Liver (tissue), 10 donors: ENCODE measurements at places on chromosomes 3 and 15. TPM values are rescaled to one million over a fixed set of nuclear protein-coding genes. Genes with fewer than 3 reads are reported as not detected.

- no peak for DNase-seq
These were observed 137.0 kb downstream of the LMLN start for GRCh38 chr3:198097048-198097447.

DNA sequence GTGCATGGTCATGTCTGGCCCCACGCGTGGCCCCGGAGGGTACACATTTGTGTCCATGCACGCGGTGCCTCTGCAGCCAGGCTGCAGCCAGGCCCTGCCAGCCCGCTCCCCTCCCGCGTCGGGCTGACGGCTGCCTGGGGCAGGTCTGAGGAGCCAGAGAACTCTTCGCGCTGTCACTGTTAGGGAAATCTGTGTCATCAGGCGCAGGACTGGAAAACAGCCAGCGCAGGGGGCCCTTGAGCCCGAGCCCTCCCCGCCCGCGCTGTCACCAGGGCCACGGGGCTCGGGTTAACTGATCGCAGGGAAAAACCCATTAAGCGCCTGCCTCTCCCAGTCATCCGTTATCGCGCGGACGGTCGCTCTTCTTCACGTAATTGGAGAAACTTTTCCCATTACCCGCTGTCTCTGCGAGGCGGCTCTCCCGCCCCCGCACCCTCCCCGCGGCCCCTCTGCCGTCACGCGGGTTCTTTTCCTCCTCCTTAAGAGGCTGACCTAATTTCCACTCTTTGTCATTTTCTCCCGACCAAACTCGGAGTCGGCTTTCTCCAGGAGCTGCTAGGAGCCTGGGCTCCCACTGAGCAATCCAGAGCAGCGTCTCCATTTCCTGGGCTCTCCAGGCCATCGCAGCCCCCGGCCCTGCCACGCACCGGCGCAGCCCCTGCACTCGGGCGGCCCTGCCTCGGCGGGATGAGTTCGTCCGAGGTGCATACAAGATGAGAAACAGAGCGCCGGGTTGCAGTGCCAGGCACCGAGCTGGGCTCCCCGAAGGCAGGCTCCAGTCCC is 57.5 kb upstream of the PRR23E start:
- no peak for DNase-seq

DNA sequence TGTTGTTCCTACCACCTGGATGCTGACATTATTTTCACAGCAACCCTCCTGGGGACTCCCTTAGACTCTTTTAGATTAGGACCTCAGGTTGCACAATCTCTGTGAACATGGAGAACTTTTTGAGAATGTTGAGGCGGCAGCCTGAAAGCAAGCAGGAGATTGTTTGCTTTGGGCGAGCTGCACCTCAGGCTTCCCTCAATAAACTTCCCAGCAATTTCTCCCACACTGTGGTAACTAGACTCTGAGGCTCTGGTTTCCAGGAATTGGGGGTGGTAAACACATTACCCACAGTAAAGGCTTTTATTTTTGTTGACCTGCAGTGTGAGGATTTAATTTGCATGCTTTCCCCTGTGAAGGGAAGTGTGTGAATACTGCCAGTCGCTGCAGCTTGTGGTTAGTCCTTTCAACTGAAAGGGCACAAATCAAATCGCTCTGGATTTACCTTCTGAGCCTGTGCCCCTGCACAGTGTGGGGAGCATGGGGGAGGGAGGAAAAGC is 35.2 kb upstream of the SIAH2 start:
- DNase-seq = no peak

DNA sequence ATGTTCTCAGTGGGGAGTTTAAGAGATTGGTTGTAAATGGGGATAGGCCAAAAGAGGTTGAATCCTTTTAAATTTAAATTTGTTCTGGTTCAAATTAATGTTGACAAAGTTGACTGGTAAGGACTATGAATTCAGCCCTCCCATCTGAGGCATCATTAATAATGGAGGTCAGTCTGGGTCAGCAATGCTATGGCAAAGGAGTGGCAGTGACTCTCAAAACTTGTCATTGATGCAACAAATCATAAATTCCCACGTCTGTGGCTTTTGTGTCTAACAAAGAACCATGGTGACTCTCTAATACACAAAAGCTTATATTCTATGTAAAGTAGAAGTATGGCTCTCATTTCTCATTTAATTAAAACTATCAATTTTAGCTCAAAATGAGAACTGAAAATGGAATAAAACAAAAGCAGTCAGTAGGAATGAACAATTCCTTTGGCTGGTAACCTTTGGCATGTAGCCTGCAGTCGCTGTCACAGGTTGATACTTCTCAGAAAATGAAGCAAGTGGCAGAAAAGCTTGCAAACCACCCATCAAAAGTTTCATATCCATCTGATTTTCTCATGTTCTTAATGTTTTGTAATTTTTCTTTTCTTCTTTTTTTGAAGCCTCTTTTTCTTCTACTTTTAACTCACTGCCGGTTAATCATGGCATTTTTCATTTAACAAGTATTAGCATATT is 12.2 kb upstream of the ZBED2 start:
- no peak for DNase-seq

DNA sequence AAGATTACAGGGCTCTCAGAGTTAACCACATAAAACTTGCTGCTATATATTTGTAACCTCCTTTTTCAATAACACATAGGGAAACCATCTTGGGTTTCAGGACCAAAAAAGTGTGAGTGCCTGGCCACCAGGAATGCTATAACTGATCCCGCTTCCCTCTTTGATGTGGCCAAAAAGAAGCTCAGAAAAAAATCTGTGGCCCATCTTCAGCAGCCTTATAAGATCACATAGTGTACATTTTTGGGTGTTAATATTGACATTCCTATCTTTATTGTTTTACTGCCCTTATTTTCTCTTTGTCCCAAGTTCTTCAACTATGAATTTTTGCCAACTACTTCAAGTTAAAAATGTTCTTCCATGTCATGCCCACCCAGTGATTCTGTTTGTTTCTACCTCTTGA is 102.8 kb downstream of the LIPC start:
- no peak for DNase-seq

DNA sequence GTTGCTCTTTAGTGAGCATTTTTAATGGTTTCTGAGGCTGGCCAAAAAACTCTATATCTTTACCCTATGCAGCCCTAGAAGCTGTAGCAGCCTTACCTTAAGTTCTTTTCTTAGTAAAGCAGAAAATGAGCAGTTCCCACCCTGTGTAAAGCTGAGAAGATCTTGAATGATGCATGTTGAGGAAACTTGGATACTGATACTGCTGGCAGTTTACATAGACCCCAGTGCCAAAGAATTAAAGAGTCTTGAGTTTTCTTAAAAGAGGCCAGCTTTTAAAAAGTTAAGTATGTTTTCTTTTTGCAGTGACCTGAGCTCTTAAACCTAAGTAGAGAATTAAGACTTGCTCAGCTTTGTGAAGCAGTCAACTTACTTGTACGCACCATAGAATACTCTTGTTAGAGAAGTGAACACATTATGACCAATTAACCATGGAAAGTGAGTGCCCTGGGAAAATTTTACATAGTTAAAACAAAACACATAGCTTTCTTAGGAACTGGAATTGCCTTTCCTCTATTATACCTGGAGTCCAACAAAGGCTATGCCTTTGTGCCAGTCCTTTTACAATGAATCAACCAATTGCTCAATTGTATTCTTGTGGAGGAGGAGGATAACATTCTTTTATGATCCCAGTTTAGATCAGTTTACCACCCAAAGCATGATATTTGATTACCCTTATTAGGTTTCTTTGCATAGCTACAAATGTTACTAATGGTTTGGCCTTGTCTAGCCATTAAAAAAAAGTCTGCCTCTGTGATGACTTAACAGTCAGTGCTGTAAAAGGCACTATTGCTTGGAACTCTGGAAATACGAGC is 28.4 kb downstream of the PLS1 start:
- DNase-seq = no peak

DNA sequence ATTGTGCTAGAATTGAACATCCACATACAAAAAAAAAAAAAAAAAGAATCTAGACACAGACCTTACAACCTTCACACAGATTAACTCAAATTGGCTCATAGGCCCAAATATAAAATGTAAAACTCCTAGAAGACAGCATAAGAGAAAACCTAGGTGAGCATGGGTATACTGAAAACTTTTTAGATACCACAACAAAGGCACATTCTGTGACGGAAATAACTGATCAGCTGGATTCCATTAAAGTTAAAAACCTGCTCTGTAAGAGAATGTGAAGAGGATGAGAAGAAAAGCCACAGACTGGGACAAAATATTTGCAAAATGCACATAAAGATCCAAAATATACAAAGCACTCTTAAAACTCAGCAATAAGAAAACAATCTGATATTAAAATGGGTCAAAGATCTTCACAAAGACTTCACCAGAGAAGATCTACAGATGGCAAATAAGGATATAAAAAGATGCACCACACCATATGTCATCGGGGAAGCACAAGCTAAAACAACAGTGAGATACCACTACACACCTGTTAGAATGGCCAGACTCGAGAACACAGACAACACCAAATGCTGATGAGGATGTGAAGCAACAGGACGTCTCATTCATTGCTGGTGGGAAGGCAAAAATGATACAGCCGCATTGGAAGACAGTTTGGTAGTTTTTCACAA is 167.9 kb downstream of the PDE8A start:
- DNase-seq = no peak

DNA sequence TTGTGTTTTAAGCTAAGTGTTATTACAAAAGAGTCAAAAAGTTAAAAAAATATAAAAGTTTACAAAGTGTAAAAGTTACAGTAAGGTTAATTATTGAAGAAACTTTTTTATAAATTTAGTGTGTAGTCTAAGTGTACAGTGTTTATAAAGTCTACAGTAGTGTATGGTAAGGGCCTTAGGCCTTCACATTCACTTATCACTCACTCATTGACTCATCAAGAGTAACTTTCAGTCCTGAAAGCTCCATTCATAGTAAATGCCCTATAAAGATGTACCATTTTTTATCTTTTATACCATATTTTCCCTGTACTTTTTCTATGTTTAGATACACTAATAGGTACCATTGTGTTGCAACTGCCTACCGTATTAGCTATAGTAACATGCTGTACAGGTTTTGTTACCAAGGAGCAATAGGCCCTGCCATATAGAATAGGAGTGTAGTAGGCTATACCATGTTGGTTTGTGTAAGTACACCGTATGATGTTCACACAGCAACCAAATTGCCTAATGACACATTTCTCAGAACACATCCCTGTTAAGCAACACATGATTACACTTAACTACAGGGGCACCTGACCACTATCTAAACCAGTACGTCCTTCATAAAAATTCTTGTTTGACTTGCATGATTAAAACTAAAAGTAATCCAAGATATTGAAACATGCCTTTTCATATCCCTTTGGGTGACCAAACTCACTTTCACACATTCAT is 17.2 kb downstream of the RAD18 start:
- no peak for DNase-seq

DNA sequence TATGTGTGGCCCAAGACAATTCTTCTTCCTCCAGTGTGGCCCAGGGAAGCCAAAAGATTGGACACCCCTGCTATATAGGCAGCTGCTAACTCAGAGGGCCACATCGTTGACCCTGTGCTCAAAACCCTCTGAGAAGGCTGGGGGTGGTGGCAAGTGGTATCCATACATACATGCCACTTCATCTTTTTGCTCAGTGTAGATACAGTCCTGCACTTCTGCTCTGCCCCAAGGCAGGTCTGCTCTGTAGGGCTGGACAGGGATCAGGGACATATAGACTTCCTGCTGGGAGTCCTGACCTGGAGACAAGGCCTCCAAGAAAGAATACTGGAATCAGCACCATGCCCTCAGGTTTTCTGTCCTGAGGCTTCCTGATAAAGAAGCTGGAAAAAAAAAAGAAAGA is 4.5 kb upstream of the HCN4 start:
- no peak for DNase-seq

ZNF770 gene
- 23.9 TPM for total RNA-seq

COLQ gene
- 1.0 TPM for total RNA-seq
